ENCODE measurements at places on chromosomes 5 and 9. TPM values are rescaled to one million over a fixed set of nuclear protein-coding genes. Genes with fewer than 3 reads are reported as not detected.

FCN2 gene
- not detected for total RNA-seq

DMRT2 gene
- not detected for total RNA-seq

MLANA gene
- not detected for total RNA-seq

EIF4E1B gene
- total RNA-seq, result not detected

SELENOP gene
- total RNA-seq, result not detected

PSMB7 gene
- total RNA-seq, result 227 TPM

SLC25A51 gene
- total RNA-seq, result 36.2 TPM

ZMAT2 gene
- 49.4 TPM for total RNA-seq

CCDC183 gene
- 0.37 TPM for total RNA-seq

GARIN3 gene
- total RNA-seq, result not detected

PCDHA1 gene
- total RNA-seq, result not detected

FAM151B gene
- total RNA-seq, result 2.0 TPM

PHAX gene
- 51.2 TPM for total RNA-seq

CDHR2 gene
- not detected for total RNA-seq
